ENCODE measurements at places on chromosomes 16 and 17.

DNA sequence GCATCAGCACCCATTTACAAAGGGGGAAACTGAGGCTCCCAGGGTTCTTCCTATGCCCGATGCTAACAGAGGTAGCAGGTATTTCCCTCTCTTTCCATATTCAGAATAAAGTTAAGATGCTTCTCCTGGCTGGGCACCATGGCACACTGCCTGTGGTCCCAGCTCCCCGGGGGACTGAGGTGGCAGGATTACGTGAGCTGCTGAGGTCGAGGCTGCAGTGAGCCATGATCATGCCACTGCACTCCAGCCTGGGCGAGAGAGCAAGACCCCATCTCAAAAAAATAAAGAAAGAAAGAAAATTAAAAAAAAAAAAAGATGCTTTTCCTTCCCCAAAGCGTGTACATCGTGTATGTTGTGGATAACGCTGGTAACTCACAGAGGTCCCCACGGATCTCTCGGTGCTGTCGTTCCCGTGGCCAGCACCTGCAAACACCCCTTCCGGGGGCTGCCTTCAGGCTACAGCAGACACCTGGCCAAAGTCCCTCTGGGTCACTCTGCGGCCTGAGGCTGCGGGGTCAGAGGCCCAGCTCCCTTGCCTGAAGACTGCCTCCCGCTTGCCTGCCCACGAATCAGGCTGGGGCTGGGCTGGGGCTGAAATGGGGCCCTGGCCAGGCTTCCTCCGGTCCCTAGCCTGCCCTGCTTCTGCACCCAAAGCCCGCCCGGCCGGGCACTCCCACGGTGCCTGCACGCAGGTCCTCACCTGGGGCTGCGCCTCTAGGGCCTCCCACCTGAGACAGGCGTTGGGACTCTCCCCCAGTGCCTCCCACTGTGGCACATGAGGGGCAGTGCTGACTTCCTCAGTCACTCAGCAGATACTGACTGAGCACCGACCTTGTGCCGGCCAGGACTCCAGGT, 63.1 kb downstream of the ZDHHC7 start:
- DNase-seq, result no peak

- DNase-seq, result no peak
Observed at GRCh38 chr17:71032746-71033273, 863.5 kb downstream of the KCNJ2 start.

GRCh38 chr17:50318501-50319285, 27.2 kb upstream of the XYLT2 start:
- DNase-seq, result no peak

GRCh38 chr16:30063278-30063892, 2.2 kb upstream of the ALDOA start:
- no peak for DNase-seq

- DNase-seq, result no peak
Observed at GRCh38 chr16:87918338-87918737, 18.0 kb downstream of the CA5A start.

DNA sequence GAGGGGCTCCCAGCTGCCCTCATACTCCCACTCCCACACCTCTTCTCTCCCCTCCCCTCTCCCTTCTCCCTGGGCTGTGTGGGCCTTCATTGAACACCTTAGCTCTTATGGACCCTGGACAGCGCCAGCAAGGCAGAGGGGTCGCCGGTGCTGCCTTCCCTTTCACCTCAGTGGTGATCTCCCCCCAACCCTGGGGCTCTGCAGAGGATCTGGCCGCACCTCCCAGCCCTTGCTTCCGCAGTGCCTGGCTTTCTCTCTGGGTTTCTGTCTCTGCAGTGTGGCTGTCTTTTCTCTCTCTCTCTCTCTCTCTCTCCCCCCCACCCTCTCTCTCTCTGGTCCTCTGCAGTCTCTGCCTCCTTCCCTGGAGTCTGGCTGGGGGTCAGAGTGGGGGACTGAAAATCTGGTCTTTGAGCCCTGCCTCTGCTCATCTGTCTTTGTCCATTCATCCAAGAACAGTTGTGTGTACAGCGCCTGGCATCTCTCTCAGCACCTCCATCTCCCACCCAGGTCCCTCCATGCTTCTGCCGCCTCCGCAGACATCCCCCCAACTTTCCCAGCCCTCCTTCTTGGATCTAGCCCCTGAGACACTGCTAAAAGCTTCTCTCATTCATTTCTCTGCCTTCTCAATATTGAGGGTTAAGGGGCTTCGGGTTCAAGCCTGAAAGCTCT, 1.1 kb downstream of the SEZ6L2 start:
- DNase-seq, result no peak

DNA sequence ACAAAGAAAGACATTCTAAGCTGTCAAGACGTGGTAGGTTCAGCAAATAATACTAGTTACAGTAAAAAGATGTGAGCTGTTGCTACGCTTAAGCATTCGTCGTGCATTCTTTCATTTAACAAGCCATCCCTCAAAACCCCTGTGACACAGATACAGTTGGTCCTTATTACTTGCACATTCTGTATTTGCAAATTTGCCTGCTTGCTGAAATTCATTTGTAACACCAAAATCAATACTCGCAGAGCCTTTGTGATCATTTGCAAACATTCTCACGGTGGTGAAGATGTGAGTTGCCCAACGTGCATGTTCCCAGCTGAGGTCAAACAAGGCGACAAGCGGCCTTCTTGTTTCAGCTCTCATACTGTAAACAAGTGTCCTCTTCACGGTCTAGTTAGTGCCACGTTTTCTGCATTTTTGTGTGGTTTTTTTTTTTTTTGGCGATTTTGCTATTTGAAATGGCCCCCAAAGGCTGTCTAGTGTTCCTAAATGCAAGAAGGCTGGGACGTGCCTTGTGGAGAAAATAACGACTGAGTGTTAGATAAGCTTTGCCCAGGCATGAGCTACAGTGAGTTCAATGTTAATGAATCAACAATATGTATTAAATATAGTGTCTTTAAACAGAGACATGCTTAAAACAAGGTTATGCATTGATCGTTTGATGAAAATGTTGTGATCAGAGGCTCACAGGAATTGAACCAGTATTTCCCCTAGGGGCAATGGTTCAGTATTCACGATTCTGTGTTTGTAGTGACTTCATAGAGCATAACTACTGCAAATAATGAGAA, 84.1 kb downstream of the RAB11FIP4 start:
- no peak for DNase-seq

GRCh38 chr16:35370617-35371016, 1911.2 kb downstream of the TP53TG3F start:
- no peak for DNase-seq

- DNase-seq, result no peak
Observed at GRCh38 chr17:74431568-74432423, at the start of gene GPRC5C. Gene GPRC5C, plus strand, starts transcription at chr17:74432088. Its CDS starts 7,689 bp downstream, at chr17:74439777.

DNA sequence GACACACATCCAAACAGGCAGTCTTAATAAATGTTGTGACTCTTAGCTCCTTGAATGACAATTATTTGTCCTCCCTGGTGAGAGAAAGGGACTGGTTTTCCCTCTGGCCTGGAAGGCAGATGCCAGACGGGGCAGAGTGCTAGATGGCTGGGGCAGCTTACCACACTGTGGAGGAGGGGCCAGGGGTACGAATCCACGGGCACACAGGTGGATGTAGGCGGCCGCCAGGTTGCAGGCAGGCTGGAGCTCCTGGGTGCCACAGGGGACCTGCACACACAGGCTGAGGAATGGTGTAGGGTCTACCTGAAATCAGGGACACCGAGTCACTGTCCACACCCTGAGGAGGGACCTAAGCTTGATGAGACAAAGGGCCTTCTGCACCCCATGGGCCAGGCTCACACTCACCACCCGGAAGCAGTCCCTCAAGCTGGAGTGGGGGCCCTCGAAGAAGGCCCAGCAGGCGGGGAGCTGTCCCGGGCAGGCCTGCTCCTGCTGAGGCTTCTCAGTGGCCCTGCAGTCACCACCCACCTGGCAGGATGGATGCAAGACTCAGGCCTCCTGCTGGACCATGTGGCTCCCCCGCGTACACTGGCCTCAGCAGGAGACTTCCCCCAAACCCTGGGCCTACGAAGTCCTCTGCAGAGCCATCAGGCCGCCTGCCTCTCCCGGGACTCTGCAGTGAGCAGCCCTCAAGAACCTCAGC, 38.4 kb downstream of the RMI2 start:
- DNase-seq, result no peak

DNA sequence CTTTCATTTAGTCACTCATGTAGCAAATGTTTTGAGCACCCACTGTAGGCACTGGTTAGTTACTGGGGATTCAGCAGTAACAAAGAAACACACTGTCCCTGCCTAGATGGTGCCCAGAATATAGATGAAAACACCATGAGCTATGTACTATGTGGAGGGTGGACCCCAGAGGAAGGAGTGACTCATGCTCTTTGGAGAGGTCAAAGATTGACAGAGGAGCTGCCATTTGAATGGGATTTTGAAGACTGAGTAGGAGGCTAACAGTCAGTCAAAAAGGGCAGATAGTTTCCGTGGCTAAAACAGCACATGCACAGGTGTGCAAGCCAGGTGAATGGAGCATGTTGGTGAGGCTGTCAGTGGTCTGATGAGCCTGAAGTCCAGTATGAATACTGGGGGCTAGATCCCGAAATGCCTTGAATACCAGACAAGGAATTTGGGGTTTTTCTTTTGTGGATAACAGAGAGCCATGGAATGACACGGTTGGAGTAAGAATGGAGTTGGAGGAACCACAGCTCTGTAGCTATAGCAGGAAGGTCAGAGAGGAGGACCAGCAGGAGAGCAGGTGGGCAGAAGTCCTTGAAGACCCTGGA, 6.1 kb downstream of the IL21R start:
- DNase-seq, result no peak

DNA sequence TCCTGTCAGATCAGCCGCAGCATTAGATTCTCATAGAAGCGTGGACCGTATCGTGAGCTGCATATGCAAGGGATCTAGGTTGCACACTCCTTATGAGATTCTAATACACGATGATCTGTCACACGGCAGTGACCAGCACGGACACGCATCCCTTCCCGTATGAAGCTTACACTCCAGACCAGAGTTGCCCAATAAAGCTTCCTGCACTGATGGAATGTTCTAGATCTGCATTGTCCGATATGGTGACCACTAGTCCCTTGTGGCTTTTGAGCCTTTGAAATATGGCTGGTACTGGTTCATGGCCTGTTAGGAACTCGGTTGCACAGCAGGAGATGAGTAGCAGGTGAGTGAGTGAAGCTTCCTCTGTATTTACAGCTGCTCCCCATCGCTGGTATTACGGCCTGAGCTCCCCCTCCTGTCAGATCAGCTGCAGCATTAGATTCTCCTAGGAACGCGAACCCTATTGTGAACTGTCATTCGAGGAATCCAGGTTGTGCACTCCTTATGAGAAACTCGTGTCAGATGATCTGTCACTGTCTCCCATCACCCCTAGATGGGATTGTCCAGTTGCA, 49.8 kb upstream of the ZCCHC14 start:
- no peak for DNase-seq

DNA sequence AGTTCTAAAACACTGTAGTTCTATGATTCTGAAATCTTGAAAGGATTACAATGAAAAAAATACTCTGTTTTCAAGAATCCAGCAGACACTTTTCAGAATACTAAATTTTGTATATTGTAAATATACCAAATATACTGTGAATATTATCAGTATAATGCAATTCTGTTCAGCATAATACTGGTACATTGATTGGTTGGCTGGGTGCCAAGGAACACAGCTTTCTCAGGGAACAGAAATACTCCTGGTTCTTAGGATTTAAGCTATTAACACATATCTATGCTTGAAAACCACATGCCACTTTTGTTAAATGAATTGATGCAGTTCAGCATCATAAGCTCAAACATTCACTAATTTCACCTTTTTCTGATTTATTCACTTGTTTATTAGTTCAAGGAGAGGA, 2.5 kb upstream of the GINS3 start:
- DNase-seq, result no peak

- DNase-seq, result peak; percentile 98
Observed at GRCh38 chr16:28846080-28846932, at the start of gene TUFM. Gene TUFM, minus strand, starts transcription at chr16:28846348. Its CDS starts 79 bp downstream, at chr16:28846269.

- no peak for DNase-seq
Observed at GRCh38 chr17:79011451-79012147, 2.0 kb upstream of the CANT1 start.

DNA sequence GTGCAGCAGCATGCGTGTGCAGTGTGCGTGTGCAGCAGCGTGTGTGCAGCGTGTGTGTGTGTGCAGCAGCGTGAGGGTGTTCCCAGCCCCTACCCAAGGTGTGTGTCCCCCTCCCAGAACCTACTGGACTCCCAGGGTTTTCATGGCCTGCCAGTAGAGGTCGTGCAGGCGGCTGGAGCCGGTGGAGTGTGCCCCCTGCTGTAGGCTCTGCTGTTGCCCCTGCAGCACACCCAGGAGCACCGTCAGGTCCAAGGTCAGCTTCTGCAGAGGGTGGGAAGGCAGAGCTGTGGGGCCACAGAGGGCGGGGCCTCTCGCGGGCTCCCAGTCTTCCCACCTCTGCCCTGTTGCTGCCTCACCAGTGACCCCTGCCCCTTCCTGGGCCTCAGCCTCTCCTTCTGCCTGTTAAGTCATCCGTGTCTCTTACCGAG, 14.9 kb downstream of the MYBBP1A start:
- DNase-seq, result no peak

- DNase-seq, result no peak
Observed at GRCh38 chr16:68466174-68466573, 17.9 kb upstream of the SMPD3 start.

DNA sequence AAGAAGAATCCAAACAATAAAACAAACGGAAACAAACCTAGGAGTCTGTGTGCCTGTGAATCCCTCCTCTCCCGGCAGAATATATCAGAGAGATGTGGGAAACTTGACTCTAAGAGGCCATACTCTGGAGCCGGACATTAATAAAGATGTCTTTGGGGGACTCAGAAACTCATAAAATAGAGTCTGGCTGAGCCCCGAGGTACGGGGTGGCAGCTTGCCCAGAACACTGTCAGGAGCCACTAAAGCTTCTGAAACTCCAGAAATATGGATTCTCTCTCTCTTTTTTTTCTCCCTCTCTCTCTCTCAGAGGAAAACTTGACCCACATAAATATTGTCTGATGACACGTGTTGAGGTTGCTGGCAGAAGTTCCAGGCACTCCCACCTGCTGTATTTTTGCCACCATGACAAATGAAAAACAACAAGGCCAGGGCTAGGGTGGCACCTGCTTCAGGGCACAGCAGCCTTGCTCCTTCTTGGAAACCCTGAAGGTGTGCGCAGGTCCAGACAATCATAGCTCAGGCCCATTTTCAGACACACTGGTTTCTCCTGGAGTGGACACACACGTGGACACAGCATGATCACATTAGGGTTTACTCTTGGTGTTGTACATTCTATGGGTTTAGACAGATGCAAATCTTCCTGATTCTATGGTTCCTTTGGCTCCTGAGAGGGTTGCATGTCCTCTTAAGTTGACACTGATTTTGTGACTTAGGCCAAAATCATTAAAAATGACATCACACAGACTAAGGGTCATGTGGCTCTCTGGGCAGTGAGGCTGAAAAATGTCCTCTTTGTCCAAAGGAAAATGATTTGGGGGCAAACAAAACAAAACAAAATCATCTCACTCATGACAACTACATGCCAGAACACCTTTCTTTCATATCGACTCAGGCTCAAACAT, 282.6 kb upstream of the IRX3 start:
- no peak for DNase-seq

DNA sequence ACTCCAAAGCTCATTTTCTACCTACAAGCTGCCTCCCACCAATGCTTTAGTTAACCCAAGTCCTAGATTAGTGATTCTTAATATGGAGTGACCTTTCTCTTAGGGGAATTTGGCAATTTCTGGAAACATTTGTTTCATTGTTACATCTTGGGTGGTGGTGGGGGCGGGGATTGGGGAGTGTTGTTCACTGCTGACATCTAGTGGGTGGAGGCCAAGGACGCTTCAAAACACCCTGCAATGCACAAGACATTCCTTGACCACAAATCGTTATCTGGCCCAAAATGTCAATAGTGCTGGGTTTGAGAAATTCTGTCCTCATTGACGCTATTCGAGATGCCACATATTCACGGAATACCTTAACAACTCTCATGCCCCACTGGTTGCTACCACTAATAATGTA, 282.9 kb downstream of the RBFOX1 start:
- DNase-seq, result no peak

GRCh38 chr17:66347661-66348514, 45.5 kb downstream of the PRKCA start:
- DNase-seq, result no peak

Data from brain pericyte (primary cell).